MG63 (cell line): ENCODE measurements at places on chromosomes 5 and 9.
A peak's percentile ranks its signal among the peaks of the same experiment; 100 is the strongest.

DNA sequence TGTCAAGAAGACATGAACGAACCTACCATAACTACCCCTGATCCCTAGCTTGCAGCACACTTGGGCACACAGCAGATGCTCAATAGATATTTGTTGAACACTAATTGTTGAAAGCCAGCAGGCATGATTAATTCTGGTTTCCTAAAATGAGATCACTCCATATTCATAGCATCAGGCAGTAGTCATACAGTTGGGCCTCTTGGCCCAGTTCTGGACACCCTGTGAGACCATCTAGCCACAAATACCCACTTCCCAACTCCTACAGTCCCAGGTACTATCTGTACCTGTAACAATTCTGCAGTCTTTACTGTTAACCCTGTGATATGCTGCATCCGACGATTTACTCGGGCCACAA lies 24.2 kb downstream of the P4HA2 start:
- no peak for DNase-seq

DNA sequence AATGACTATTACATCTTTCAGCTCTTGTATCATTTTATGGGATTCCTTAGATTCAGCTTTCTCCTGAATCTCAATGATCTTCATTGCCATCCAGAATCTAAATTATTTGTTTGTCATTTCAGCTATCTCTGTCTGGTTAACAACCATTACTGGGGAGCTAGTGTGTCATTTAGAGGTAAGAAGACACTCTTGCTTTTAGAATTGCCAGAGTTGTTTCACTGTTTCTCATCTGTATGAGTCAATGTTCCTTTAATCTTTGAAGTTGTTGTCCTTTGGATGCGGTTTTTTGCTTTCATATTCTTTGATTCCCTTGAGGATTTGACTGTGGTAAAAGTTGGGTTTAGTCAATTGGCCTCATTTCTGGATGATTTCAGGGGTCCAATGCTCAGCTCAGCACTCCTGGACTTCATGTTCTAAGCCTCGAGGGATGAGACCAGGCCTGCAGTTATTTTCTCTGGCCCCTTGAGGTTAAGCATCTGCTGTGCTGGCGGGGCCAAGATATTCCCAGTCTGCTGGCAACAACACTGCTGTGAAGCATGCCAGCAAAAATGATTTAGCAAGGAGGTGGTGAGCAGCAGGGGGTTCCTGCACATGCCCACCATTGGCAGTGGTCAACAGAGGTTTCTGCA lies 102.4 kb upstream of the PCSK5 start:
- DNase-seq, result peak; percentile 78

DNA sequence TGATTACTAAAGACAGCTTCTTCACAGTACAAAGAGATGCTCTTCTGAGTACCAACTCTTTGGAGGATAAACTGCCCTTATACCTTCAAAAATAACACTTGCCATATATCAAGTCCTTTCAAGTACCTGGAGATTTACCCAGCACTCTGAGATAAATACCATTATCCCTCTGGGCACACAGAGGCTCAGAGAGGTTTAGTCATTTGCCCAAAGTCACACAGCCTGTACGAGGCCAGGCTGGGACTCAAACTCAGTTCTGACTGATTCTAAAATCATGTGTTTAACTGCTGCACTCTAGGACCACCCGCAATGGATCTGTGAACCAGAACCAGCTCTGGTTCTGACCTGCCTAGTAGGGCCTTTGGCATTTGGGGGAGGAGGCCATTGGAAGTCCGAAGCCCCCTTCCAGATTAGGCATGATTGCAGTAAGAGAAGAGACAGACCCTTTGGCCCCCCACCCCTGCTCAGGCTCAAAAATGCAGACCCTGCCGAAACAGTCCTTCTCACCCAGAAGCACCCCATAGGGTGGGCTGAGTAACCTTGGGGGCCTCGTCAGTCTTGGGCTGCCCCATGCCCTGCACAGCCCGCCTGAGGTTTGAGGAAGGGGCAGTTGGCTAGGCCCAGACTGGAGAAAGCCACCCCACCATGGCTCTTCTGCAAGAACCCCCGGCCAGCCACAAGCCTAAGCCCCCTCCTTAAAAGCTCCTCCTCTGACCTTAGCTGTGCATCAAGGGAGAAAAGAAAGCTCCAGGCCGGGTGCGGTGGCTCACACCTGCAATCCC lies 32.8 kb upstream of the IL17B start:
- no peak for DNase-seq

DNA sequence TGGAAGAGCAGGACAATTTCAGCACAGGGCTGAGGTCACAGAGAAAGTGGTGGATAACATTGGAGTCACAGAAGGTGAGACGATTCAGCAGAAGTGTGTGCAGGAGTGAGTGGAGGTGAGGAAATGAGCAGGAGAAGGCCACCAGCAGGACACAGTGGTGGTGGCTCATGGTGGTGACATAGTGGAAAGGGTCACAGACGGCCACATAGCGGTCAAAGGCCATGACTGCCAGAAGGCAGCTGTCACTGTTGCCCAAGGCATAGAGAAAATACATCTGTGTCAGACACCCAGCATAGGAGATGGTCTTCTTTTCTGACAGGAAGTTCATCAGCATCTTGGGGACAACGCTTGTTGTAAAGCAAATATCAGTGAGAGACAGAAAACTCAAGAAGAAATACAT lies 15.0 kb downstream of the OR1N2 start:
- no peak for DNase-seq

DNA sequence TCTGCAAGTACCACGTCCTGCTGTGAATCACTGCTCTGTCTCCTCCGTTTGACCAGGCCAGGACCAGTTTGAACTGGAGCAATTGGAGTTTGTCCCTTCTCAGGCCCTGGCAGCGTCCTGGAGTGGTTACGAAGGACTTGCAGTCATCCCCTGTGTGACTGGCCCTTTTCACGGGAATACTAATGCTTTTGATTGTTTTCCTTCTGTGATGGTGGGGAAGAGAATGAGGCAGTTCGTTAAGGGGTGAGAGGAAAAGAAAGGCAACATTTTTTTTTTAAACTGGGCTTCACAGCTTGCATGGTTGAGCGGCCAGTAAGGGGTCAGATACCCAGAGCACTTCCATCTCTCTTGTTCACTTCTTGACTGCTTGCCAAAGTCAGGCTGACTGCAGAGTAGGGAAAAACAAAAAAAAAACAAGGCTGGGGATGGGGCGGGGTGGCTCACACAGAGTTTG lies 153.5 kb upstream of the STK32A start:
- no peak for DNase-seq

- no peak for DNase-seq
Observed at GRCh38 chr5:65418661-65419060, 63.1 kb downstream of the ADAMTS6 start.

DNA sequence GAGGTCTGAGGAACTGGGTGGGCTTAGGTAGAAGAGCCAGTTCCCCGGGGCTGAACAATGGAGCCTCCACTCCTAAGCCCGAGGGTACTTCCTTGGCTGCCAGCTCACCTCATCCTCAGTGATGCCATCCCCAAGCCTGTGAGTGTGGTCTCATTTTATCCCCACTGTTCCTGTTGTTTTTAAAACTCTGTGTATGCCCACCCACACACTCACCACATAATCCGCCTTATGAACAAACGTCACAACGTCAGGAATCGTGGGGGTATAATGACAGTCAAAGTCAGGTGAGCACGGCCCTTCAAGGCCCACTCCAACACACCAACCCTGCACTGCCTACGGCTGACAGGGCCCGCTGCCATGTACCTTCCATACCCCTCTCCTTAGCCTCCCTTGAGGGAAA lies 61.1 kb downstream of the PTCH1 start:
- DNase-seq, result no peak
